Spleen (tissue), 13 donors: ENCODE measurements at places on chromosomes 4 and X. TPM values are rescaled to one million over a fixed set of nuclear protein-coding genes. Genes with fewer than 3 reads are reported as not detected.

DNA sequence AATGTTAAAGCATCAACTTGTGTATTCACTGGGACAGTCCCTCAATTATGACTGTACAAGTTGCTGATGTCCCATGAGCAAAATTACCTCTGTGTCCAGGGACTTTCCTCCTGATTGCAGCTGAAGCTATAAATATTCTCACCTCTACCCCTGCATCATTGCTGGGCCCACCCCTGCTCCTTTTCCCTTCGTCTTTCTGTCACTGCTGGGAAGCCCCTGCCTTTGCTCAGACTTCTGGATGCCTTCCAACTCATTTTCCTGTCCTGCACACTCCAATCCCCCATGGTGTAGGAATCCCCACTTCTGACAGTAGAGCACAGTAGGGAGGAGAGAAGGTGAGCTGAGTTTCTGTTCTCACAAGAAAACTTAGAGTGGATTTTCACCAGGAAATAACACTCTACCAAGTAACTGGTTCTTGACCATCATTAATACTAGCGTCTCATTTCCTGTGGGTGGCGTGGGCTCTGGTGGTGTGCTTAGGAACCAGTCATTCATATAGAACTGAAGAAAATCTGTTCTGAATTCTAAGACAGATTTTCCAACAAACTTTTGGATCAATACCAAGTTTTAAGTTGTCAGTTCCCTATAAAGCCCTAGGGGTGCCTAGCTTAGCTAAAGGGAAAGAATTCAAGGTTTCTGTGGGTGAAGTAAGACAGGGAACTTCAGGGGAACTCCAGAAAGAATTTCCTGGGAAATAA, 136.2 kb upstream of the MED14 start:
- no peak for DNase-seq

GRCh38 chrX:25144043-25144940, 128.5 kb upstream of the ARX start:
- no peak for DNase-seq

DNA sequence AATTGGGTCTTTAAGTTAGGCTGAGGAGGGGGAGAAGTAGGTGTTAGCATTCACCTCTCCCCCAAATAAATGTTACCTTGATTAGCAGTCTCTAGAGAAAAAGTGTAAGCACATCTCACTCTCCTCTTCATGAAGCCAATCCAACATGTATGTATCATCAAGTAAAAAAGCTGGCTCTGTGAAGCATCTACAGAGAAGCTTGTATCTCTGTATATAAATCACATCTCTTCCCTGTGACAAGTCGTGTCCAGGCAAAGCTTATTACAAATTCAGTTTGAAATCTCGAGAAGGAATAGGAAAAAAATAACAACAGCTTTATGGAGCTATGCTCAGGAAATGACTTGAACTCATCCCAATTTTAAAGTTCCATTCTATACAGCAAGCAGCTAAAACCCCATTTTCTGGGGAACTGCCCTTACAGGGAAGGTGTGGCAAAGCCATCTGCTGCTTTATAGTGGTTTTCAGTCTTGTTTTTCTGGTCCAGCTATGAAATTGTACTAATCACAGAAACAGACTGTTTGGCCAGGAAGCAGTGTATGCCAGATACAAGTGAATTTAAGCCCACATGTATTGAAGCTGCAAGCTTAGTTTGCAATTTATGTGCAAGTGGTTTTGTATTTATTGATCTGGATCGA, 313.3 kb upstream of the NOCT start:
- DNase-seq: no peak

- no peak for DNase-seq
These were observed 85.4 kb downstream of the PPEF1 start for GRCh38 chrX:18792828-18793227.

DNA sequence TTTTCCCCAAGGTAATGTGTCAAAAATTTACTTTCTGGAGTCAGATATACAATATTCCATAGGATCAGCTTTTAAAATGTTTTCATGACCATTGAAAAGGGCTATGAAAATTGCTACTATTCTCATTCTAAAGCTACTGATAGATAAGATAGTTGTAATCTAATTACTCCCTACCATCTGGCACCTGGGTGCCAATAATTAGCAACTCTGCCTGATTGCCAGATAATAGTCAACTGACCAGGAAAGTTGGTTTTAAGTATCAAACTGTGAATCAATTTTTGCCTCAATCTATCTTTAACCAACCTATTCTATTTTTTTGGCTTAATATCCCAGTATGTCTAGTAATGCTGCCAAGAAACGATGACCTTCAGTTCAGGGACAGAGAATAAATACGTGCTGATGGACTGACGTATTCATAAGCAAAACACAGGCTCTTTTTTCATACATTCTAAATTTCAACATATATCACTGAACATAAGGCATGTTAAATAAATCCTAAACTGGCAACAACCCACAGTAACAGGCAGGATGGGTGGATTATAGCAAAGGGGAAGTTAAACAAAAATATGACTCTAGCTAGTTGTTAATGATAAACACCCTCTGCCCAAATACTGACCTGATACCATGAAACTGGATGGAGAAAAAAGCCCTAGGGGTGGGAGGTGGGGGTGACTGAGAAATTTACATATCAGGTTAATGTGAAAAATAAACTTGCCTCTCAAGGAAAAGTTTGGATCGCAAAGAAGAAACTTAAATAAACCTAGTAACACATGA, 18.2 kb downstream of the SH3RF1 start:
- DNase-seq: no peak

- DNase-seq: no peak
These were observed 112.5 kb downstream of the CFAP299 start for GRCh38 chr4:80448056-80448455.

GRCh38 chr4:112908511-112908910, 140.9 kb upstream of the ANK2 start:
- DNase-seq: no peak

GRCh38 chr4:69214716-69215115, at the start of gene UGT2B11:
Gene UGT2B11, minus strand, starts transcription at chr4:69214748. Its CDS starts 26 bp downstream, at chr4:69214722.
- no peak for DNase-seq

- DNase-seq: no peak
These were observed 91.4 kb downstream of the GABRB1 start for GRCh38 chr4:47122592-47123291.

- DNase-seq: no peak
These were observed 285.9 kb upstream of the PPARGC1A start for GRCh38 chr4:24175707-24176106.

- DNase-seq: peak; percentile 58
These were observed 13.1 kb downstream of the NAT8L start for GRCh38 chr4:2071912-2072867.

DNA sequence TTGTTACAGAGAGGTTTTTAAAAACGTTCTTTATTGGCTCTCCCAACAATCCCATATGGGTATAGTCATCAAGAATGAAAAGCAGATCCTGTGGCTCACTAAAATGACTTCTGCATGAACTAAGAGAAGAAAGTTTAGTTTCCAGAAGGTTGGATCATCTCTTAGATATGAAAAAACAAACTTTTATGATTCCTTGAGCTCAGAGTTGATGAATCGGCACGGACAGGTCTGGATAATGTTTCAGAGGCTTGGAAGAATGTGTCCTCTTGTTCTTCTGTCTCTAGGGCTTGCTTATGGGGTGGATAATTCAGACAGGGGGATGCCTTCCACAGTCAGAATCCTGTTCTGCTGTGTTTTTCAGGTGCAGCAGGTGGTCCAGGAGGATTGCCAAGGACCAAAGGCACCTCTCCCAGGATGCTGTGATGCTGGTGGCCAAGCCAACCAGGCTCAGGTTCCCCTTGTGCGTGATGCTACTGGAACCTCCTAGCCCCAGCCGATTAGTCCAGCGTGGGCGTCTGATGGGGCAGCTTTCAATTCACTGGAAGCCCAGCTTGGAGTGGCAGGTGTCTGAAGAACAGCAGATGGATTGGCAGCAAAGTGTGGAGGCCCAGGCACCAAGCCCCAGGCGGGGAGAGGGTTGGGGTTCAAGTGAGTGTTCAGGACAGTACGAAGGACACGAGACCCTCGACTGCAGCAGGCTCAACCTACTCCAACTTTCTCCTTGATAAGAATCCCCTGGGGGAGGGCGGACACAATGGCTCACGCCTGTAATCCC, 30.3 kb downstream of the CCKAR start:
- no peak for DNase-seq

DNA sequence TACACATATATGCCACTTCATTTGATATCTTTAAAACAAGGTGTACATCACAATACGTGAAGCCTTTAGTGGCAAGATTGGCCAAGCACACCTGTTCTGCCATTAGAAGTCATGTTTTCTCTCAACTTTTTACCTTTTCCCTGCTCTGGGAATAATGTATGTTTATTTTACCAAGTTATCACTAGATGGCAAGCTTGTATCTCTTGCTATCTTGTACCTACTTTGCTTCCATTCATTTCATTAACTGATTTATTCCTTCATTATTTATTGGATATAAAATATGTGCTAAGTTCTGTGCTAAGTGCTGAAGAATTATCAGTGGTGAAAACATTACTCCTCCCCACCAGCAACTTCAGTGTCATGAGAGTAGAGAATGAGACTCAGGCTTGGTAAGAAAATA, 245.5 kb downstream of the ANK2 start:
- DNase-seq: no peak

DNA sequence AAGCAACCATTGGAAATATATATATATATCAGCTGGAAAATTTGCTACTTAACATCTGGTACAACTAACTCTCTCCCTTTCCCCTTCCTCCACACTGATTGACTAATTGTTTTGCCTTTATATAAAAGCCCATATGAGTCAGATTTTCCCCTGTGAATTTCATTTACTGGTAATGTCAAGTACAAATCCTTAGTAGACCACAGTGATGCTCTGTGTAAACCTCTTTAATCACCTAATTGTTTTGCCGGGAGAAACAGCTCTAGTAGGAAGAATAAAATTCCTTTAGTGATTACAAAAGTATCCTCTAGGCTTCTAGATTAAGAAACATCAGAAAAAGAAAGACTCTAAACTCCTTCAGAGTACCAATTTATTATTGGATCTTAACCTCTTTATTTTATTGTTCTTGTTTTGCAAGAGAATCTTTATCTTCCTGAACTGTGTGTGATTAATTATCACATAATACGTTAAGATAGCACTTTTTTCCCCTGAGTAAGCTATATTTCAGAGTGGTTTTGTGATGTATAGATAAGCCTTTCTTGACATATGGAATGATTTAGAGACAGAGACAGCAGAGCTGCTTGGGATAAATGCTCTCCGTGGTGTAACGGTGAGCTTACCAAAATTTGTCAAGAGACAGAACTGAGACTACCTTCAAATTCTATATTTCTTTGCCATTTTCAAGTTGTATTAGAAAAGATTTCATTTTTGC, 1606.4 kb upstream of the TENM3 start:
- no peak for DNase-seq

DNA sequence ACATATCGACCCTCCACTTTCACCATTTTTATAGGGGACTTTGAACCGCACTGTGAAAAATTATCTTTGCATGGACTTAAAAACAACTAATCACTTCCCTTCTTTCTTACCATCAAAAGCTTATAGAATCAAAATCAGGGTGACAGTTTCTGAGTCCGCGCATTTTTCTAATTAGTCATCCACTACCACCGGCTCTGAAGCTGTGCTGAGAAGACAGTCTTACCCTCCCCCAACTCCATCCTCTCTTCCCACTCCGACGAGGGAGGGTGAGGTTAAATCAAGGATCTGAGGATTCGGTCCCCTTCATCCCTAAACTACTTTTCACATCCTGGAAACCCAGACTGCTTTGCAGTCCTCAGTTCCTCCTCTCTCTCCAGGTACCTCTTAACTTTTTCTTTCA, 4.2 kb downstream of the DCTD start:
- no peak for DNase-seq

DNA sequence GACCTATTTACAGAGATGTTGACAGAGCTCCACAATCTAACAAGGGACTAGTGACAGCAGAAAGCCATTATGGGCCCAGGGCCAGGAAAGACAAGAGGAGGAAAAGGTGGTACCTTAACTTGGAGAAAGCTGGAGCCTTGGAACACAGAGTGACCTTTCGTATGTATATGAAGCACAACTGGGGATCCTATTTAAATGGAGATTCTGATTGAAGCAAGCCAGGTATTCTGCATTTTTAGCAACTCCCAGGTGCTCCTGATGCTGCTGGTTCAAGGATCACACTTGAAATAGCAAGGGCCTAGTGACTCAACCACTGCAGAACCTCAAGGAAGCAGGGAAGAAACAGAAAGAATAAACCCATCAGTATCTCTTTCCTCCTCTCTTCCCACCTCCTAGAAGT, 99.4 kb downstream of the TMEM47 start:
- no peak for DNase-seq

DNA sequence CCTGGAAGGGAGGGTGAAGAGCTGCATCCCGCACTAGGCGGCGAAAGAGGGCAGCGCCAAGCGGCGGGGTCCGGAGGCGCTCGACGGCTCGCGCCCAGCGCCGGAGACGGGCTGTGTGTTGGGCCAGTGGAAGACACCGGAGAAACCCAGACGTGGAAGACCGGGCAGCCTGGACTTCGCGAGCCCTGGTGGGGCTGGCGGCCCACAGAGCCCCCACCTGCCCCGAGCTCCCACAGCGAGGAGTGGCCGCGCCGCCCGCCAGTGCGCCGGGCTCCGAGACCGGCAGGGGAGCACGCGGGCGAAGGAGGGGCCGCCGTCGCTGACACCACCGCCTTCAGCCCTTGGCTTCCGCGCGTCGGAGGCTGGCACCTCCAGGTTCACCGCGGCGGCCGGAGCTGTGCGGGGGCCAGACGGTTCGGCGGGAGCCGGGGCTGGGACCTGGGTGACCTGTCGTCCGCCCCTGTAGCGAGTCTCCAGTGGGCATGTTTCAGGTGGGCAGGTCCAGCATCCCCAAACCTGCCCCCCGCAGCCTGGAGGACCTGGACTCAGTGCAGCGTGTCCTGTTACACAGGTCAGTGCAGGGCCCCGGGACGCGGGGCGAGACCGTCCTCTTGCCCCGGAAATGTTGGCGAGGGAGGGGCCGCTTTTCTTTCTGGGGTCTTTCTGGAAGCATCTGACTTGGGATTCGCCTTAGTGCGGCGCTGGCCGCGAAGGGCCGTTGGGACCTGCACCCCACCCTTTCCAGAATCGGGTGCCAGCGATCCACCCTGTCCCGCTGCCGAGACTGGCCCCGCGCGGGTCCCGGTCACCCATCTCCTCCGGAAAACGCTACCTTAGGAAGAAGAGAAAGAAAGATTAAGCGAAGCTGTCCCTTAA, 9.6 kb upstream of the INTU start:
- DNase-seq: peak; percentile 78

DNA sequence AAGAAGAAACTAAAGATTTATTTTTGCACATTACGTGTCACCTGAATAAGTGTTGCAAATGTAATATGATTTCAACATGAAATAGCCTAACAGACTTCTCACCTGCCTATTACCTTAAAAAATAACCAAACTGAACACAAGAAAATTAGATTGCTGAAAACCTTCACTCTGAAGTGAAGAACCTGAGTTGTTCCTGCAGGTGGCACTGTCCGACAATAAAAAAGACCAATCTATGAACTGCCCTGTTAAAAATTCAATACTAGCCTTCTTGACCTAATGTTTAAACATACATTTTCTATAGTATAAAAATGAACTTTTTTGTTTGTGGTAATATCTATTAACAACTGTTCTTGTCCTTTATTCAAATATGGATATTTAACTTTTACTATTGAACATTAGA, 69.2 kb upstream of the PNPLA4 start:
- no peak for DNase-seq

Gene TKTL1
- 0.42 TPM for total RNA-seq

Gene MAP9
- total RNA-seq: 11.7 TPM

Gene ETDB
- total RNA-seq: not detected

Gene BBS7
- 11.5 TPM for total RNA-seq

Gene CLCN4
- 8.1 TPM for total RNA-seq

Gene ASMT
- 0.54 TPM for total RNA-seq

Gene CSN1S1
- total RNA-seq: not detected

Gene C4orf51
- total RNA-seq: not detected

Gene TEX11
- 0.98 TPM for total RNA-seq

Gene ANKRD50
- 11.9 TPM for total RNA-seq

Gene TCEAL6
- not detected for total RNA-seq

Gene IL21
- 0.20 TPM for total RNA-seq

Gene CXorf49
- total RNA-seq: not detected

Gene STK26
- 16.0 TPM for total RNA-seq
